Endothelial cell of umbilical vein (primary cell): ENCODE measurements at places on chromosomes 1 and 21.
A peak's percentile ranks its signal among the peaks of the same experiment; 100 is the strongest.

GRCh38 chr1:204147406-204148383, 4.1 kb downstream of the ETNK2 start:
- DNase-seq, result no peak

GRCh38 chr1:165397944-165398343, 41.4 kb upstream of the LMX1A start:
- peak; percentile 87 for DNase-seq

GRCh38 chr1:224980181-224980580, 50.7 kb downstream of the DNAH14 start:
- no peak for DNase-seq

- peak; percentile 74 for DNase-seq
These were observed 7.4 kb downstream of the LDLRAP1 start for GRCh38 chr1:25550683-25551310.

GRCh38 chr1:196063294-196063693, 544.9 kb downstream of the KCNT2 start:
- DNase-seq, result no peak

DNA sequence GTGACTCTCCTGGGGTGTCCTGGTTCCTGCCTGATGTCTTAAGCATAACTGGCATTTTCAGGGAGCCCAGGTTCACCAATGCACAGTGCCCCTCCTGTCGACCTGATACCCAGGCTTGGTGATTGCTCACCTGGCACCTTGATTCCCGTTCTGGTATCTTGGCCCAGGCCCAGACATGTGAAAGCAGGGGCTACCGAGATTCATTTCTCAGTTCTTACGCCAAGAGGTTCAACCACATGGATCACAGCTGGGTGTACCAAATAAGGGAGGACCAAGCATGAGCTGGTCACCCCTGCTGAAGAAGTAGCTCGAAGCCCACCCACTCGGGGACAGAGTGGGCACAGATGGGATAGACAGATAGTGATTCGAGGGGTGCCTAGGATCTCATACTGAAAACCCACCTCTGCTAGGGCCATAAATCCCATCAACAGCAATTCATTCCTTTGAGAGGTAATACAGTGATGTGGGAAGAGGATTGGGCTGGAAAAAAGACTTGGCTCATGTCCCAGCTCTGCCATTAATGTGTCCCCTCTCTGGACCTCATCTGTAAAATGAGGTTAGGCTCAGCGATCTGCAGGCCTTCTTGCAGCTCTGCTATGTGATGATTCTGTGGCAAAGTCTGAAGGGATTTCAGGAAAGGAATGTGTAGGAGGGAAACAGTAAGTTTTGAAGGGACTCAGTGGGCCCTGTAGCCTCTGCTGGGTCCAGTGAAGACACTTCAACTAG, 2.7 kb downstream of the EPHX1 start:
- DNase-seq, result no peak

DNA sequence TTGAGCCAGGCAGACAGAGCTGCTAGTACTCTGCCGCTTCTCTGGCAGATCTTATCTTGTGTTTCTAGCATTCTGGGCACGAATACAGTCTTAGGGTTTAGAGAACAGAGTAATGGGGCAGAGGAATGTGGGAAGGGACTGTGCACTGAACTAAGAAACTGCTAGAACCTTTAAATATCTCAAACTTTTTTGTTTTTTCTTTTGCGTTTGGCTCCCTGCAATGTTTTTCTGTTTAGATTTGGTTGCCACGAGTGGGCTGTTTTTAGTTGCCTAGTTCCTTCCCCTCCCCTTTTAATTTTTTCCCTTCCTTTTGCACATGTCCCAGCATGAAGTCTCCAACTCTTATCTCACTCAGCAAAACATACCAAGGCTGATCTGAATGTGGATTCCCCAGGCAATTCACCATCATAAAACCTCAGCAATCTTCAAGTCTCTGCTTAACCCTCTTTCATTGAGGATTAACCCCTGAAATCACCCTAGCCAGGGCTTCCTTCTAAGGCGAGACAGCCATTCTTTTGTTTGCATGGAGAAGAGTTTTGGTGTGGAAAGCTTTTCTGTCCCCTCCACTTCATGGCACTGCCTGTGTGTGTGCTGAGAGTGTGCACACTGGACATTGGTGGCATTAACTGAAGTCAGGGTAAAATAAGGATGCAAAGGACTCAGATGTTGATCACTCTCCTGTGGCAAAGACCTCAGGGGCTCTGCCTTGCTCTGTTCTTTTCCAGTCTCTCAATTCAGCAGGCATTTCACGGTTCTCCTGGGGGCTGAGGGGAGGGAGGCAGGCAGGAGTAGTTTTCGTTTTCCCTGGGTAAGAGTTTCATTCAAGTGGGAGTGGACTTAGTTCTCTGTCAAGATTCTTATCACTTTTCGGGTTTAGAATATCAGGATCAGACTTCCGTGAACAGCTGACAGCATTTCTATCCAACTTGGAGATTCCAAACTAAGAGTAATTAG, 2.8 kb upstream of the ATF3 start:
- DNase-seq, result peak; percentile 30

GRCh38 chr1:245074898-245075297, 79.9 kb upstream of the KIF26B start:
- DNase-seq, result no peak

- no peak for DNase-seq
These were observed 41.0 kb downstream of the NRIP1 start for GRCh38 chr21:15023776-15024175.

- DNase-seq, result no peak
These were observed 35.4 kb downstream of the RSPH1 start for GRCh38 chr21:42460391-42461184.

DNA sequence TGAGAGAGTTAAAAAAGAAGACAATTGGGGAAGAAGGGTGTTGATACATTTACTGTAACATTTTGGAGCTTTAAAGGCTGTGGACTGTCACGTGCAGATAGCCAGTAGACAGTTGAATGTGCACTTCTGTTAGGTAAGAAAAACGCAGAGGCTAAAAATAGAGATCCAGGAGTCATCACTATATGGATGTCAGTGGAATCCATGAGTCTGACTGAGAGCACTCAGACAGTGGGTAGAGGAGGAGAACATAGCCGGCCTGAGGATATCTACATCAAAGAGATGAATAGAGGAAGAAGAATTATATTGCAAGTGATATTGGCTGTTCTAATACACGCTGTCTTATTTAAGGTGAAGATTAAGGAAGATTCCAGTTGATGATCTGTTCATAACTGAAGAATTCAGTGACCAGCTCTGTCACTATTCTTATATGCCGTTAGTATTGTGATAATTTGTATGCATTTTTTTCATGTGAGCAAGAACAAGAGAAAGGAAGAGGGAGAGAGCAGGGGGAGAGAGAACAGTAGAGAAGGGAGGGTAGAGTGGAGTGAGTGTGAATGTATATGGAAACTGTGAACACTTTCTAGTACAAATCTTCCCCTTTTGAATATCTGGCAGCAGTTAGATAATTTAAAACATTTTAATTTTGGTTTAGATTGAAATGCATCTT, 344.8 kb downstream of the CHRM3 start:
- no peak for DNase-seq

GRCh38 chr1:177517546-177517945, 346.8 kb downstream of the BRINP2 start:
- DNase-seq, result peak; percentile 70

- DNase-seq, result no peak
These were observed 262.8 kb upstream of the VAMP3 start for GRCh38 chr1:7508052-7508933.

DNA sequence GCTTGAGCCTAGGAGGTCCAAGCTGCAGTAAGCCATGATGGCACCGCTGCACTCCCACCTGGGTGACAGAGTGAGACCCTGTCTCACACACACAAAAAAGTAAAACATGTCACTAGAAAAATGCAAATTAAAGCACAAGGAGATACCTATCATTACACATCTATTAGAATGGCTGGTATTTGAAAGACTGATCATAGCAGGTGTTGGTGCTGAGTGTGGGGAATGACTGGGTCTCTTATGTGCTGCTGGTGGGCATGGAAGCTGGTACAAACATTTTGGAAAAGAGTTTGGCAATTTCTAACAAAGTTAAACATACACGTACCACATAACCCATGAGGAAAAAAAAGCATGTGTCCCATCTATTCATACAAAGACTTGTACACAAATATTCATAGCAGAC, 142.1 kb upstream of the ZBTB40 start:
- no peak for DNase-seq

- peak; percentile 49 for DNase-seq
These were observed 11.4 kb upstream of the MTARC1 start for GRCh38 chr1:220775240-220775853.

- no peak for DNase-seq
These were observed 430 bp downstream of the S100B start for GRCh38 chr21:46604329-46604974.

DNA sequence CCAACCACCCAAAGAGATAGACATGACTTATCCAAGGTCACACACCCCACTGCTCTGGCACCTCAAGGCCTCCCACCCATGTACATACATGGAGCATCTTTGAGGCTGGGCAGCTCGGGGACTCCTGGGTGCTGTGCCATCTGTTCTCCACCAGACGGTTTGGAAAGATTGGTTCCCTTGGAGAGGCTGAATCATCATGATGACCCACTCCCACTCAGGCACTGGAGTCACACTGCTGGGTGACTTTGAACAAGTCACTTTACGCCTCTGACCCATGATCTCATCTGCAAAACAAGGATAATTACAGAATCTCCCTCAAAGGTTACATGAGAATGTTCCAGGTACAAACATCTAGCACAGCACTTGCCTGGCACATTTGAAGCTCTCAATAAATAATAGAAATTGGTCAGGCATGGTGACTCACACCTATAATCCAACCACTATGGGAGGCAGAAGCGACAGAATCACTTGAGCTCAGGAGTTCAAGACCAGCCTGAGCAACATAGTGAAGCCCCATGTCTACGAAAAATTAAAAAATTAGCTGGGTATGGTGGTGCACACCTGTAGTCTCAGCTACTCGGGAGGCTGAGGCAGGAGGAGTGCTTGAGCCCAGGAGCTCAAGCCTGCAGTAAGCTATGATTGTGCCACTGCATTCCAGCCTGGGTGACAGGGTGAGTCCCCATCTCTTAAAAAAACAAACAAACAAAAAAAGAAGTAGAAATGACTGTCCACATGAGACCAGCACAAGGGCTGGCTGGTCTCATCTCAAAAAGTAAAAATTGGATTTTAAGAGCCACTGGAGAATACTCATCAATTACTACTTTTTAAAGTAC, 74.9 kb downstream of the RRAGC start:
- no peak for DNase-seq

DNA sequence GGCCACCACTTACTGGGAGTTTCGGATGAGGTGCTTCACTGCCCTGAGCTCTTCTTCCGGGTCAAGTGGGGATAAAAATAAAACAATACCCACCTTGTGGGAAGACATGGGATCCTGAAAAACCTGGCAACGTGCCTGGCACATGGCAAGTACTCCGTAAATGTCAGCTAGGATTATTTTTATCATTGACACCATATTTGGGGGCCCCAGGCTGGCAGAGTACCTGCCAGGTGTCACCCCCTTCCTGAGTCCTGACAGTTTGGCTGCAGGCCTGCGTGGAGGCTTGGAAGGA, 9.2 kb upstream of the EPHA2 start:
- DNase-seq, result no peak

- no peak for DNase-seq
These were observed 90.1 kb downstream of the TLR5 start for GRCh38 chr1:223052931-223053330.

- DNase-seq, result no peak
These were observed 124.6 kb downstream of the GABPA start for GRCh38 chr21:25859235-25859929.

GRCh38 chr21:45032332-45032731, 42.0 kb upstream of the ADARB1 start:
- DNase-seq, result no peak

- DNase-seq, result no peak
These were observed 8.9 kb downstream of the NUP210L start for GRCh38 chr1:154145986-154146385.

- DNase-seq, result no peak
These were observed 8.6 kb downstream of the ACOT7 start for GRCh38 chr1:6384962-6385361.

- DNase-seq, result peak; percentile 78
These were observed 17.2 kb downstream of the HENMT1 start for GRCh38 chr1:108643492-108644335.

DNA sequence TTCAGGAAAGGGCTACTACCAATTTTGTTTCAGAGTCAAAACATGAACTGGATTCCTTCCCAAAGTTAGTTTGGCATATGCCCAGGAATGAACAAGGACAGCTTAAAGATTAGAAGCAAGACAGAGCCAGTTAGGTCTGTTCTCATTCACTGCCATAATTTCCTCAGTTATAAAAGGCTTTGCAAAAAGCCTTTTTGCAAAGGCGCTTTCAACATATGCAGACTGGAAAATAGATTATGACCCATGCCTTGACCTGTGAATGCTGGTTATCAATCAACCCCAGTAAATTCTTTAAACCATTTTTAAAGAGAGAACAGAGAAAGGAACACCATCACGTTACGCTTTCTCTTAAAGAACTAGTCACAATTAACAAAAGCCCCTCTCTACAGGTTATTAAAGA, 1.7 kb upstream of the FRRS1 start:
- no peak for DNase-seq

DNA sequence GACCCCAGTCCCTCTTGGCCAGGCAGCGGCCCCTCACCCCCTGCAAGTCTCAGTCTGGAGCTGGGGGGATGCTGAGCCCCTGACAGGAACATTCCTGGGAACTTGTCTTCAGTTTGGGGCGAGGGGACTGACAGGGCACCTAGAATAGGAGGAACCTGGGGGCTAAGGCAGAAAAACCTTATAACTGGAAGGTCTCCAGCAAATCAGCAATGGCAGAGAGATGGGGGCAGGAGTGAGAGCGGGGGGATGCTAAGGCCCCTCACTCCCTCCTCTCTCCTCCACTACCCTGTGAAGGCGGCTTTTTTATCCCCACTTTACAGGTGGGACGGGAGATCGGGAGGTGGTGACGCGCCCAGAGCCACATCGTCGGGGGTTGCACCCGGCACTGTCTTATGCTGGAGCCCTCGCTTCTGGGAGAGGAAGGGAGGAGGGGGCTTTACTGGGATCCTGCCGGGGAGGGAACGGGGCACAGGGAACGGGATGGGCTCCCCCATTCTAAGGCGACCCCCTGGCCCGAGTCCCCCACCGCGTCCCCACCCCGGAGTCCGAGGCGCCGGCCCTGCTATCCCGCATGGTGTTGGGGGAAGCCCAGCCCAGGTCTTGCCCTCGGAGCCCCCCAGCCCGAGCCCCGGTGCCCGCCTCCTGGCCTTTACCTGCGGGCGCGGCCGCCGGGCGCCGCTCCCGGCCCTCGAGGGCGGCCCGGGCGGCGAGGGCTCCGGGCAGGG, 456 bp downstream of the COL8A2 start:
- no peak for DNase-seq

GRCh38 chr1:237851210-237851845, 39.4 kb downstream of the ZP4 start:
- DNase-seq, result no peak

GRCh38 chr1:247386217-247386616, 29.8 kb upstream of the NLRP3 start:
- no peak for DNase-seq
